ENCODE measurements at places on chromosomes 2 and 18.
A peak's percentile ranks its signal among the peaks of the same experiment; 100 is the strongest.

- DNase-seq: no peak
These were observed 37.0 kb upstream of the IGFBP5 start for GRCh38 chr2:216732334-216732733.

DNA sequence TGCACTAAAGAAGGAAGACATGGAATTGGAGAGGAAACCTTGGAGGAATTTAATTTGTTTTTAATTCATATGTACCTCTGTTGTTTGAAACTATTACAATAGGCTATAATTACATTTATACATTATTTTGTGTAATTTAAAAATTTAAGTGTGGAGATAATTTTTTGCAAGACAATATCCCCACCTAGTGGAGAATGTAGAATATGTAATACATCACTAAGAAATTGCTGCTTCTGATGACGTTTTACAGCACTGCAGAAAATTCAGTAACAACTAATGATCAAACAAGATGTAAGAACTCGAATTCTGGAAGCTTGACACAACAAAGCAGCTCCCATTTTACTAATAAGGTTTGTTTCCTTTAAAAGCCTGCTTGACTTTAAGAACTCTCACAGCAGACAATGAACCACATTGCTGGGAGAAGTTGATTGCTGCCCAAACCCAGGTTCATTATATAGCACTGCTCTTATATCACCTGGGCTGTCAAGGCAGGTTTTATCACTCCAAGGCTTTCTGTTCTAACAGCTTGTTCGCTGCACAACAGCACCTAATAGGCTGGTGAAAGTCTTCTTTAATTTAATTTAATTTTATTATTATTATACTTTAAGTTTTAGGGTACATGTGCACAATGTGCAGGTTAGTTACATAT, 53.4 kb downstream of the THADA start:
- peak; percentile 73 for DNase-seq

GRCh38 chr2:174332217-174332963, 2.4 kb upstream of the SP9 start:
- peak; percentile 46 for DNase-seq

DNA sequence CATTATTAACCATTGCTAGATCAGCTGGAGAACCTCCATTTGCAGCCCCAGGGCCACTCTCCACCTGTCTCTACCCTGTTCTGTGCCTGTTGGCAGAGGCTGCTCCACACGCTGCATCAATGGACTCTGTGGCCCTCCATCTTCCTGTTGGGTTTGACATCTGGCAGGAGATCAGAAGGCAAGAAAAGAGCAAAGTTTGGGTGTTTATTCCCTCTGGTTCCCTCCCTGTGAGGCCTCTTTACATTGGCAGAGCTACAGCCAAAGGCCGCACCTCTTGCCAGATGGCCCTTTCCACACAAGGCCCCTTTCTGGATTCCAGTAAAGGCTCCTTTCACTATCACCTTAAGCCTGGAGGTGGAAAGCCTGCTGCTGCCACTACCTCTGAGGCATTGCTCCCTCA, 110.9 kb upstream of the RND3 start:
- no peak for DNase-seq

GRCh38 chr2:85288244-85288725, 39.5 kb downstream of the TGOLN2 start:
- DNase-seq: peak; percentile 88

GRCh38 chr2:197191940-197192322, 118.6 kb downstream of the ANKRD44 start:
- DNase-seq: no peak

DNA sequence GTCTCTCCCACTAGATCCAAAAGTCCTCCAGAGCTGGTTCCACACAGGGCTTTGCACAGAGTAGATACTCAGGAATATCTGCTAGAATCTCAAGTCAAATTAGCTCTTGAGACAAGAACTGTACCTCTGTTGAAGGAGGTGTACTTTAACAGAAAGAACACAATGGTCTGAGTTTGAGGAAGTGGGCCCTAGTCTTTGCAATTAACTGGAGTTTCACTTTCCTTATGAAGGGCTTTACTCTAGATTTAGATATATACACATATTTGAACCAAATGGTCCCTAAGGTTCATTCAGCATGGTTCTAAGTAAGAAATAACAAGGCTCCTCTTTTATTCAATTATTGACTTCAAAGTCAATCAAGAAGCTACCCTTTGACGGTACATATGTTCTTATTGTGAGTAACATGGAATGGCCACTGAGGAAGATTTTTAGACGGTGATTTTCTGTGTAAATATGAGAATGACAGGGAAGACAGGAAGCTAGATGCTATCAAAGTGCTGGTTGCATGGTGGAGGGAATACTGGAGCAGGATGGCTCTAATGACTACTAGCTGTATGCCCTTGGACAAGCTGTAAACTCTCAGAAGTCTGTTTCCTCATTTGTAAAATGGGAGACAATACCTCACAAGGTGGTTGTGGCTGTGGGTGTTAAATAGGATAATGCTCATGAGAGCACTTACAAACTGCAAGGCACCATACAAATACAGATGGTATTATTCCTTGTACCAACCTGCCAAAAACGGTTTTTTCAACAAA, 73.5 kb upstream of the SERTAD2 start:
- DNase-seq: no peak

DNA sequence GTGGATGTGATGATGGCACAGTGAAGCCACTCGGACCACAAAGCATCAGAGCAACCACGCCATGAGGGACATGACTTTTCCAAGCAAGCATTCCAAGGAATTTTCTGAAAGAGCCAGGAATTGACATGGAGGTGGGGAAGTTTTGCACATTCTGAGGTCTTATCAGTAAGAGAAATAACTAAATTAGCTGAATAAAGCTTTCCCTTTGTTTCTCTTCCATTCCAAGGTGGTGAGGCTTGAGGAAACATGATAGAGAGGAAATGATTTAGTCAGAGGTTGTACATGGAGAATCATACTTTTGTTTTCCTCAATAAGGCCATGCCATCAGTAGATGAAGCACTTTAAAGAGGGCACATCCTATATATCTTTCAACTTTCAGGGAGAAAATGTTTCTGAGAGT, 115.7 kb upstream of the MMADHC start:
- no peak for DNase-seq

- DNase-seq: peak; percentile 88
These were observed 109.7 kb upstream of the GLI2 start for GRCh38 chr2:120625865-120626560.

DNA sequence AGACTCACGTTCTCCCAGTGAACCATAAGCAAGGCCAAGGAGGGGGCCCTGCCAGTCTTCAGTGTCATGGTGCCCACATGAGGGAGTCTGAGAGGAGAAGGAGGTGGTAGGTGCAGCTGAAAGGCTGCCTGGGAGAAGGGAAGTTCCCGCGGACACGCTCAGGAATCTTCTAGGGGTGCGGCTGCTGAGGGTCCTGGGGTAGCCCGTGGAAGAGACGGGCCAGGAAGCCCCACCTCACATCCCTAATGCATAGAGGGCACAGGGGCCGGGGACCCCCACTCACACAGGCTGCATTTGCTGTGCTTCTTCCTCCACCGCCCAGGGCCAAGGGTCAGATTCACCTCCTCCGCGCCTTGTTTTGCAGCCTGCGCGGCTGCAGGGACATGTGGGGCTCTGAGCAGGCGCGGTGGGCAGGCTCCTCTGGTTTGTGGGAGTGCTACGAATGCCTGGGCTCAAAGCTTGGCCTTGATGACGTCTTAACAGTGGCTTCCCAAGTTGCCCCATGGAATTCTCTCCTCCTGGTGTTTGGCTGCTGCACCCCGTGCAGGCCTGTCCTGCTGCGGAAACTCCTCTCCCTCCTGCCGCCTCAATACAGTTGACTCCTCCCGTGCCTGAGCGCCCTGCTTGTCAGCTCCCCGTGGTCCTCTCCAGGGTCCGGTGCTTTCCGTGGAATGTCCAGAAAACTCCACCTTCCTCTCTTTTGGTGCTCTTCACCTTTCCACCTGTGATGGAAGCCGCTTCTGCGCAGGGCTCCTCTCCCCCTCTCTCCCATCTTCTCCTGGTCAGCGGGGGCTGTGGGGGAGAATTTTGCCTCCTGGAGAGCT, 95.7 kb downstream of the VAPA start:
- DNase-seq: no peak

DNA sequence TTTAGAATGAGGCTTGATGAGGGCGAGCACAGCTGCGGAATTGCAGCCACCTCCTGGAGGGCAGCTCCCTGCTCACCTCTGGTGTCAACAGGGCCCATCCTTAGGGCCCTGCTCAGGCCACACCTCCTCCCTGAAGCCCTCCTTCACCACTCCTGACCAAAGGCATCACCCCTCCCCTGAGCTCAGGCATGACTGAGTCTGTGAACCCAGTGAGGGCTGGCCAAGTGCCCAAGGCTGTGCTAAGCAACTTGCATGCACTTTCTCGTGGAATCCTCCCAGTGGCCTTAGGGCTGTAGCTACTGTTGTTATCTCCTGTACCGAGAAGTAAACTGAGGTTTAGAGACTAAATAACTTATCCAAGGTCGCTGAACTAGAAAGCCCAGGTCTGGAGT, 101.7 kb downstream of the KLHL29 start:
- DNase-seq: no peak

GRCh38 chr2:206832873-206833272, 67.5 kb downstream of the FASTKD2 start:
- DNase-seq: no peak

Data from PC-3 (cell line).